ENCODE measurements at places on chromosomes 16 and 17.

DNA sequence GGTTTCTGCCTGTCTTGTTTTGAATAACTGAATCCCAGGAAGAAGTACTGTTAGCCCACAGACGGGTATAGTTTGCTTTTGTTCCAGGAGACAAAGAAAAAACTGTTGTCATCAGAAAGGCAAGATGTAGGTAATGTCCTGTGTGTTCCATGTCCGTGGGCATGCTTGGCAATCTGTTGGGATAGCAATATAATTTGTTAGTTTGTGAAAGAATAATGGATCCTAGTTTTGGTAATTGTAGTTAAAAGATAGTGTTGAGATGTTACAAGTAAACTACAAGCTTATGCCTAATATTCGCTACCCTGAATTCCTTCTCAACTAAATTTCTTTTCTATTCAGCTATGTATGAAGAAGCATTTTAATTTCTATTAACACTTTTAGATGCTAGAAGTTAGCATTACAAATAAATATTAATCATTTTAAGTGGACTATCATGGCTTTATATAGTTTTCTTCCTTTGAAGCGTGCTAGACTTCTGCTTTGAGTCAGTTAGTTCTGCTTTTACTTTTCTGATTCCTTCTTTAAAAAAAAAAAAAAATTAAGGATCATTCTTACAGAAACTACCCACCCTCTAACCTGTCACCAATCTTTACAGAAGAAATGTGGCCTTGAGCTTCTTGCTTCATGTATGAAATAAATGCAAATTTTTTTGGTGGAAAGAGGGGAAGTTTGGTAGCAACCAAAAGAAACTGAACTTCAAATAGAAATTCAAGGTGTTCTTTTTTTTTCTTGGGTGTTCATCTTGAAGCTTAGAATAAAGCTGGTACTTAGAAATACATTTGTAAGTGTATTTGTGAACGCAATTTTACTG lies 2.4 kb downstream of the EVI2A start:
- no peak for DNase-seq

GRCh38 chr17:19426631-19427030 lies 15.6 kb downstream of the RNF112 start:
- DNase-seq: no peak

DNA sequence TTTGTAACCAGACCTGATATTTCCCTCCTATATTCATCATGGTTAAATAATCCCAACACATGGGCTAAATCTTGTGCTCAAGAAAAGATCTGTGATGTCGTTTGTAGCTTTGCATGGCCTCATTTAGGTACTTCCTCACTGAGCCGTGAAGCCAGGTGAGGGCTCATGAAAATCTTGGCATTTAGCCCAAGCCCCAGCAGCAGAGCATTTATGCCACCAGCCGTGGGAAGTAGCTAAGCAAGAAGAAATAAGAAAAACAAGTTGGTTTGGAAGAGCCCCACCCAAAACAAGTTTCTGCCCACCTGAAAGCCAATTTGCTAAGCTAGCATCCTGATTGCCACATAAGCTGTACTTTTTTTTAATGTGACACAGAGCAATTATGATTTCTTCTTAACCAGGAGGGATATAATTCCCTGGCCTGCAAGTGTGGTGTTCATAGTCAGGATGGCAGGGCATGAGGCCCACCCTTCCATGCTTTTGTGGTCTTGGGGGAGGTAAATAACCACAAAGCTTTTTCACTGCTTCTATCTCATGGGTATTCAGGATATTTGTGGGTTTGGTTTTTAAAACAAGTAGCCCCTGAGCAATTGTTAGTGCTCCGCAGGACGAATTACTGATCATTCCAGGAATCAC lies 10.5 kb downstream of the TMIGD1 start:
- no peak for DNase-seq

DNA sequence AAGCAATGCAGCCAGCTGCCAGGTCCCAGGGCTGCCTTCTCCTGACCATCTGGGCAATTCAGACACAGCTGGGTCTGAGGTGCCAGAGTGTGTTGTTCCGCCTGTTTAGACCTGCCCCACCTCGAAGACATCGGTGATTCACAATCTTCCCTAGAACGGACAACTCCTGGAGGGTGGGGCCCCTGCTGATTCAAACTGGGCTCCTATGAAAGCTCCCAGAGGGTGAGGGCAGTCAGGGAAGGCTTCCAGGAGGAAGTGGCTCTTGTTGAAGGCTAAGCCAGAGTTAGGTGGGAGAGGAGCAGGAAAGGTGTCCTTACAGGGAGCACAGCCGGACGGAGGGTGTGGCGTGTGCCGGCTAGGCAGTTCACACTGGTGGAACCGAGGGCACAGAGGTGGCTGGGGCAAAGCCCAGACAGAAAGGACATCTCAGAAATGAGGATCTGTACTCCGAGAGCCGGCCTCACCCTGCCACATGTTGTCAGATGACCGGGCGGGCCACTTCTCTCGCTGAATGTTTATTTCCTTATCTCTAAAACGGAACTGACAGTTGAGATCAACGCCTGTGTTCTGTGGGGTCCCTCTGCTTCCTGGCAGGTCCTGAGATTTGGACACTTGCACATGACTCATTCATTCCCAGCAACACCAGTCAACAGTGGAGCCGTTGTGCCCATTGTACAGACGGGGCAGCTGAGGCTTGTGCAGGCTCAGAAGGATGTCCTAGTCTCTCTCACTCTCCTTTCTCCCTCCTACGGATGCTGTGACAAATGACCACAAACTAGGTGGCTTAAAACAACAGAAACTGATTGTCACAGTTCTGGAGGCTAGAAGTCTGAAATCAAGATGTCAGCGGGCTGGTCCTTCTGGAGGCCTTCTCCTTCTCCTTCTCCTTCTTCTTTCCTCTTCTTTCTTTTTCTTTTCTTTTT lies 26.9 kb upstream of the LITAF start:
- no peak for DNase-seq

GRCh38 chr17:6756425-6757031 lies 682 bp downstream of the XAF1 start:
- DNase-seq: no peak

GRCh38 chr17:75506134-75506533 lies 9.2 kb downstream of the CASKIN2 start:
- DNase-seq: no peak

DNA sequence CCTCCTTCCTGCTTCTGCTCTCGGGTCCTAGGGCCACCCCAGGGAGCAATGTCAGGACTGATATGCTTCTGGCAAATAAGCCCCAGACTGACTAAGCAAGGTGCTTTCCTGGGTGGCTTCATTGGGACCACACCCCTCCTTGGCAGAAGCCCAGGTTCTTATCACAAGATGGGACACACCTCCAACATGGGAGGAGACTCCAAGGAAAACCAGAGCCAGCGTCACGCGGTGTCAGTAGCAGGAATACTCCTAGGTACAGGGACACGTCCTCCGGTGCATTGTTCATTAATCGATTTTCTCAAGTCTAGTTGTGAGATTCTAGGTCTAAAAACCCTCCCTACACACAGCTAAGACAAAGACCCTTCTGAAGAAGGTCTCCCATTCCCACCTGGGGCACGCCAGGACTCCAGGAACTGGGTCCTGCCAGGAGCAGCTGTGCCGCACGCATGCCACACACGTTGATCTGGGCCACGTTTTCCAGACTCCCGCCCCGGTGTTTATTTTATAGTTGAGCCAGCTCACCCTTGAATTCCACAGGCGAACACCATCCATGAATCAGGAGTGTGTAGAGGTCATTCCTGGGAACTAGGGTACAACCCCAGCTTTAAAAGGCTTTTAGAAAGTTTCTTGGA lies 30.8 kb downstream of the FA2H start:
- DNase-seq: no peak

DNA sequence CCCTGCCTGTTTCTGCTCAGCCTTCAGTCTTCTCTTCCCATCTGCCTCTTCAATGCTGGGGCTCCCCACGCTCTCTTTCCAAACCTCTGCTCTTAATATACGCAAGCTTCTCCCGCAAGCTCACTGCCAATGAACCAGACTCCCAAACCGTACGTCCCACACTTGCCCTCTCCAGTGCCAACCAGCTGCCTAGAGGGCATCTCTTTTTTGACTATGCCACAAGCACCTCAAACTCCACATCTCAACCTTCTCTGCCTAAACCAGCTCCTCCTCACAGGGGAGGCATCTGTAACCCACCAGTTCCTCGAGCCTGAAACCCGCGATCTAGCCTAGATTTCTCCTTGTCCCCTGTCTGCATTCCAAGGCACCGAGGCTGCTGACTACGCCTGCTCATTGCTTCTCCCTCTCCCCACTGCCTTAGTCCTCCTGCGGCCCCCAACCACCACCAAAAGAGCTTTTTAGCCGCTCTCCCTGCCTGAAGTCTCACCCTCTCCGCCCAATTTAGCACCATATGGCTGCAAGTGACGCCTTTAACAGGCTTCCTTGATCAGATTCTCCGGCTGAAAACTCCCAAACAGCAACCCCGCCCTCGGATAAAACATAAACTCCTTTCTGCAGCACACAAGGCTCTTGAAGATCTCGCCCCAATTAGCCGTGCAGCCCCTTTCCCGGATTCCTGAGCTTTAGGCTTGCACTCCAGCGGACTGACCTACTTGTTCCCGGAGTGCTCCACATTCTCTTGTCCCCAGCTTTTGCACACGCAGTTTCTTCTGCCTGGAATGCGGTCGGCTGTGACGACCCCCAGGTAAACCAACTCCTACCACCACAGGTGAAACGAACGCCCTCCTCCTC lies 1.5 kb downstream of the GGA2 start:
- DNase-seq: peak; percentile 17

- no peak for DNase-seq
Measured at GRCh38 chr16:87525352-87525751, 32.5 kb upstream of the ZCCHC14 start.

- no peak for DNase-seq
Measured at GRCh38 chr17:50841277-50841948, 6.0 kb downstream of the WFIKKN2 start.

- no peak for DNase-seq
Measured at GRCh38 chr17:17702449-17703139, 21.3 kb downstream of the RAI1 start.

DNA sequence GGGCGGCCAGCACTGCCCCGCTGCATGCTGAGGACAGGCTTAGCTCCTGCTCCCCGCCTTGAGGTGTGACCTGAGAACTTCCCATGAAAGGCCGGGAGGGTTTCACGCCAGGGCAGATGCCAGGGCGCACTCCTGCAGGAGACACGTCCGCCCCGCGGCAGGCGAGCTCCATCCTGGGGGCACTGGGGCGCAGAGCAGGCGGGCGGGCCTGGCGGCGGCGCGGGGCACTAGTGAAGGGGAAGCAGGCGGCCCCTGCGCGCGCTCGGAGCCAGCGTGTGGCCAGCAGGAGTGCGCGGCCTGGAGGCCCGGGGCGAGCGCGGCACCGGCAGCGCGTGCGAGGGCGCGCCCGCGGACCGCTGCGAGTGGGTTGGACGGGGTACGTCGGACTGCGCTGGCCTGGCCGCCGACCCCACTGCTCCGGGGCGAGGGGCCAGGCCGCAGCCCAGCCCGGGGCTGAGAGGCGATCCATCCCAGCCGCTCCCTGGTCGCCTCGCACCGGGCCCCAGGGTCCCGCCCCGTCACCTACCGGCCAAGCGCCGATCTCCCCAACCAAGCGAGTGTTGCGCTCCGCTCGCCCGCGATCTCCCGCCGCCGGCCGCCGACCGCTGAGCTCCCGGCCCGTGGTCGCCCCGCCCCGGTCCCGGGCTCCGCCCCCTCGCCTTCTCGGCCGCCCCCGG lies at the start of gene MAP3K14:
Gene MAP3K14 (minus strand): TSS at position 587 of the 677 bp plus-strand sequence. CDS start 26,275 bp downstream, outside the sequence.
- peak; percentile 74 for DNase-seq

GRCh38 chr17:58492238-58493121 lies 4.3 kb upstream of the HSF5 start:
- no peak for DNase-seq

DNA sequence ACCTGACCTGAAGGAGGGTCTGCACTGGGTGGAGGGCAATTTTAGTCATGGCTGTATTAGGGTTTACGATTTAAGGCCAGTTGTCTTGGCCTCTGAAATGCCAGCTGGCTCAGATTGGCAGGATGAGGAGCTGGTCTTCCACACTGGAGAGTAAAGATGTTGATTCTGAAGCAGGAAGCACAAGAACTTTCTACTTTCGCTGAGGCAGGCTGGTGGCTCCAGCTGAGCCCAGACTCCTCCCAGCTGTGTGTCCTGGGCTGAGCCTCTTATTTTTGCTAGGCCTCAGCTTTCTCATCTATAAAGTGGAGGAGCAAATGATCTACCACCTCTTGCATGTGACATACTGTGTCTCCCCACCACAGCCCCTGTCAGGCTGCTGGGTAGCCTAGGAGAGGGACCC lies 74.4 kb downstream of the MRM1 start:
- no peak for DNase-seq

DNA sequence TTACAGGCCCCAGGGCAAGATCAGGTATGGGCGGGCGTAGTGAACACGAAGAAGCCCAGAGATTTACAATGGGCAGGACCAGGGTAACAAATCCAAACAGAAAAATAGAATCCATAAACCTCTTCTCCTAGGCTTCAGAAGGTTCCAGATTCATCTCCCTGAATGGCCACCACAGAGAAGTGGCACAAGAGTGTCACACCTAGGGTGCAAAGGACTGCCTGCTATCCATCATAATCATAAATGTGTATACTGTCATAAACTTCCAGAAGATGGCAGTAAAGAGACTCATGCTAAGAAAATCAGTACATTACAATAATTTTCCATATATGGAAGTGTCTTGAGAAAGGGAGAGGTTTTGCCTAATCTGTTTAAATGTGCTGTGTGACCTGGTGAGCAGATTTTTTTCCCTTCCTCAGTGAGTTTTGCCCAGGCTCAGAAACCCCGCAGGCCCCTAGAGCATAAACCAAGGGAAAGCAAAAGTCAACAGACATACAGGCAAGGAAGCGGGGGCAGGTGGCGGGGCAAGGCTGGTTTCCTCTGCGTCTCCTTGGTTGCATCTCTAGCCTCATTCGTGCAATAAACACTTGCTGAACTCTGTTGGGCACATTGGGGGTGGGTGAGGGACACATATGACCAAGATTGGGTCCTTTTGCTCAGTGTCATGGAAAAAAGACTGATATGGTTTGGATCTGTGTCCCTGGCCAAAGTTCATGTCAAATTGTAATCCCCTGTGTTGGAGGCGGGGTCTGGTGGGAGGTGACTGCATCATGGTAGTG lies 92.0 kb upstream of the CDH5 start:
- no peak for DNase-seq

GRCh38 chr16:24953721-24954120 lies 61.4 kb downstream of the ARHGAP17 start:
- no peak for DNase-seq

GRCh38 chr17:66807182-66807581 lies 27.7 kb upstream of the CACNG5 start:
- DNase-seq: no peak

- no peak for DNase-seq
Measured at GRCh38 chr16:58644765-58645487, 15.3 kb upstream of the CNOT1 start.

All from amygdala (tissue), 56 donors.